Stimulated activated CD8-positive, alpha-beta memory T cell treated with anti-CD3 and anti-CD28 coated beads, Interleukin-7, amount 100 ng/mL, for 1 hour (primary cell): ENCODE measurements at places on chromosomes 16 and 17.

DNA sequence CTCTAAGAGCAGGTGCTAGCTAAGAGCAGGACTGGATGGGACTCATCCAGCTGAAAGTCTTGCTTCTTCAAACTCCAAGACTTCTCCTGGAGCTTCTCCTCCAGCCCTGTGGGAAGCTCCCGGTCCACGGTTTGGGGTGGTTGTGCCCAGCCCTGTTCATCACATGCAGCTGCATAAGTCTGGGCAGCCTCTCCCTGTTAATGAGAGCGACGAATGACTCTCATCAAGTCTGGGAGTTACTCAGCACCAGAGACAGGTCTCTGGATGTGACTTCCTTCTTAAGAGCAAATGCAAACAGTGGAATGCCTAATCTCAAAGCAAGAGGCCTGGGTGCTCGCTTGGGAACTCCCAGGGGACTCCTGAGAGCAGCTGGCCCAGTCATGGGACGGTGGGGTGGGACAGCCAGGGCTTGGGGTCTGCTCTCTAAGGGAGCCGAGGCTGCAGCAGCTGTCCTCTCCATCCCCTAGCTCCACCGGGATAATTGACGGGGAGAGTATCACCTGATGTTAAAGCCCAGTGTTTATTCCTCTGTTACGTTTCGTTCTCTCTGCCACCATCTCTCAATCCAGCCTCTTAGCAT, 35.3 kb upstream of the CRHR1 start:
- DNase-seq: no peak

GRCh38 chr16:66093191-66093590, 273.3 kb upstream of the CDH5 start:
- DNase-seq: no peak

- DNase-seq: no peak
These were observed 234.5 kb downstream of the C16orf78 start for GRCh38 chr16:49608098-49608497.

DNA sequence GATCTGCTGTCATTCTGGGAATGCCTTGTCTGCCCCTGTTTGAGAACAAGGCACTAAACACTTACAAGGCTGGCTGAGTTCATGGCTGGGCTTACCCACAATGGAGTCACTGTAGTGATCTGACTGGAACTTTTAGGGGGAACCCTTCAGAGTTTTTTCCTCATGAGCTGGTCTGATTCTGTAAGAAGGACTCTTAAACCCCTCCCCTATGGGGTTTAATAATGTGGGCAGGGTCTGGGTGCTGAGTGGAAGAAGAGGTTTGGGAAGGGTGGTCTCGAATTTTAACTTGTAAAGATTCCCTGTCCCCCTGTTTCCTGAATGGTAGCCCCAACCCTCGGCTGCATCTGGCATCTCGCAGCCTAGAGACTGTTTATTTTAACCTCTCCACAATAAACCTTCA, 30.6 kb downstream of the OSBPL7 start:
- DNase-seq: no peak
